ENCODE measurements at places on chromosomes 7 and 10.

DNA sequence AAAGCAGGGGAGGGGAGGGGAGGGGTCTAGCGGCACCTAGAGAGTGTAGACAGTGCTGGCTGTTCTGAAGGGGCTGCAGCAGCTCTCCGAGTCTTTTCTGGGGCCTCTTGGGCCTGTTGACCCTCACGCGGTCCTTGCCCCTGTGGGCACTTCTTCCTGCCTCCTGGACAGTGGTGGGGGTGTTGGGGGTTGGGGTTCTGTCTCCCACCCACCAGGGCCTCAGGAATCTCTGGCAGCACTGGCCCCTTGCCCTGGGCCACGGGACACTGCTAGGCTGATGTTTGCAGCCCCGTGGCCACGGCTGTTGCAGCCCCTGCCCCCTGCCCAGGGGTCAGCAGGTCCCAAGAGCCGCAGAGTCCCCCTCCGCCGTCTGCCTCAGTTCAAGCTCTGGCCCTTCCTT is 68.9 kb upstream of the INPP5A start:
- DNase-seq: no peak

GRCh38 chr7:18890885-18891621 is 226.4 kb downstream of the TWIST1 start:
- no peak for DNase-seq

DNA sequence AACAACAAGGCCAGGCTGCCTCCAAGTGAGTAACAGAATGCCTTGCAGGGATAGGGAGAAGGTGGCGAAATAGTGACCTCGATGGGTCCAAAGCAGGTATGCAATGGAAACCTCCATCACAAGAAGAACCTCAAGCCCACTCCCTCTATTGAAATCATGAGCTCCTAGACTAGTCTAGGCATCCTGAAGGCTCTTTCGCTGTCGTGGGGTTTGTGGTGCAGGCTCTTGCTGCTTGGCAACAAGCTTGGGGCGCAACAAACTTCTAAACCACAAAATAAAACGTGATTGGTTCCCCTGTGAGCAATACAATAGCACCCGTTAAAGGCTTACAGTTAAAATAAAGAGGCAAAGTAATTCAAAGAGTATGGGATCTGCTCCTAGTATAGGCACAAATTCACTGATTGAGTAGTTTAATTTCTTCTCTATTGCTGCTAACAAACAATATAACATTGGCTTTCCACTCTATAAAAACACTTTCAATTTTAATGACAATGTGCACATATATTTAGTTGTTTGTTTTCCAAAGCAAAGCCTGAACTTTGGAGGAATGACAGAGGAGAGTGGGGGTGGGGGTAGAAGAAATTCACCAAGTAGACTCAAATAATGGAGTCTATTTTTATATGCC is 64.1 kb downstream of the C10orf67 start:
- DNase-seq: no peak

DNA sequence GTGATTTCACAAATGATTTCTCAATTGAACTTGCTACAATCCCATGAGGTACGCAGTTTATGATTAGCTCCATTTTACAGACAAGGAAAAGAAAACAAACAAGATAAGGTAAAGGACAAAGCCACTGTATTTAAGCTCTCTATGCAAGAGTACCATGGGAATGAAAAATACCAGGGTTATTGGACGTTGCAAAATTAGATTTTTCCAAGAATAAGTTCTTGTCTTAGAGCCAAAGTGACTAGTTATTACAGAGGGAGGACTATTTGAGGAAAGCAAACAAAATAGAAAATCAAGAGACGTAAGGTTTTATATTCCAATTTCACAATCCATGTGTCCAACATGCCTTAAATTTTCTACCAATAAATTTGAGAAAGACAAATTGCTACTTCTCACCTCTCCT is 97.9 kb upstream of the PTN start:
- no peak for DNase-seq

- no peak for DNase-seq
Observed at GRCh38 chr7:24395512-24395911, 111.5 kb downstream of the NPY start.

DNA sequence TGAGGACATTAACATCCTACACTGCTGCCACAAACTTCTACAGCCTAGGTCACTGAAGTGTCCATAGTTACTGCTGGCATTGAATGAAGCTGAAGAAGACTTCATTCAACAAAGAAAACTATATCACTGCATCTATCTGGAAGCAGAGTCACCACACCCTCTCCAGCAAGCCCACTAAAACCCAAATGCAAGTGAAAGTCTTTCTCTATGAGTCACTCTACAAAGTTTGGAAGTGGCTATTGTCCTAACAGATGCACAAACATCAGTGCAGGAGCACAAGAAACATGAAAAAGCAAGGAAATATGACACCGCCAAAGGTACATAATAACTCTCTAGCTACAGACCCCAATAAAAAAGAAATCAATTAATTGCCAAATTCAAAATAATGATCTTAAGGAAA is 43.5 kb upstream of the CAMK2B start:
- no peak for DNase-seq

DNA sequence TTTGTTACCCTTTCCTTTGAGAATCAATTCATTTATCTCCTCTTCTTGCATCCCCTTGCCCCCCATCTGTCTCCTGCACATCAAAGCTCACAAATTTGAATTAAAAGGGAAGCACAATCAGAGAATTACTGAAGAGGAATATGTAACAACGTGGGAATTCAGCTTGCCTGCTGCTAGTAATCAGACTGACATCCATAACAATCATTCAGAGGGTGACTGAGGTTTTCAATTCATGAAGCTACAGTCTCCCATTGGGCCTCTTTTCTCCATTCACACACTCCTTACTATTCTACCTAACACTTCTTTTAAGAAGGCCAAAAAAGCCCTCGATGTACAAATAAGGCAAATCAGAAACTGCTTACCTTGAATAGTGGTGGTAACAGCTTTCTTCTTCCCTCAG is 24.3 kb upstream of the DNA2 start:
- no peak for DNase-seq

- peak; percentile 80 for DNase-seq
Observed at GRCh38 chr10:114544045-114544659, 113.9 kb downstream of the ABLIM1 start.

- DNase-seq: no peak
Observed at GRCh38 chr10:132995909-132996602, 53.7 kb upstream of the CFAP46 start.

DNA sequence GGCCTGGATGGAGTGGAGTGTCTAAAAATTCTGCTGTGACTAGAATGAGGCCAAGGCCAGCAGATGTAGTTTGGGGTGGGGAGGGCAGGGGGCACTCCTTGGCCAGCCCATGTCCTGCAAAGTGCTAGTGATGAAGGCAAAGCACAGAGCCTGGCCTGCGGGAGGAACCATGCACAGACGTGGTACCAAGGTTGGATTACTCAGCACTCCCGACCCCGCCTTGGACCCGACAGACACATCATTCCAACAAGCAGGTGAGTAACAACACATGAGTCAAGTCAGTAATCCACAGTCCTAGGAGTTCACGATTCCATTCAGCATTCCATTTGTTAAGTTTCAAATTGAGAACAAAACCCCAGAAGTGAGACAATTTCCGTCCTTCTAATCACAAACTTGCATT is 317.3 kb downstream of the TCERG1L start:
- no peak for DNase-seq

All from stimulated activated CD4-positive, alpha-beta T cell treated with anti-CD3 and anti-CD28 coated beads, Interleukin-15, amount 100 ng/mL, for 24 hours (primary cell).